Substantia nigra (tissue), 51 donors: ENCODE measurements at places on chromosomes 4 and X.
A peak's percentile ranks its signal among the peaks of the same experiment; 100 is the strongest.

GRCh38 chrX:120281761-120282160 is 29.5 kb downstream of the TMEM255A start:
- DNase-seq = no peak

DNA sequence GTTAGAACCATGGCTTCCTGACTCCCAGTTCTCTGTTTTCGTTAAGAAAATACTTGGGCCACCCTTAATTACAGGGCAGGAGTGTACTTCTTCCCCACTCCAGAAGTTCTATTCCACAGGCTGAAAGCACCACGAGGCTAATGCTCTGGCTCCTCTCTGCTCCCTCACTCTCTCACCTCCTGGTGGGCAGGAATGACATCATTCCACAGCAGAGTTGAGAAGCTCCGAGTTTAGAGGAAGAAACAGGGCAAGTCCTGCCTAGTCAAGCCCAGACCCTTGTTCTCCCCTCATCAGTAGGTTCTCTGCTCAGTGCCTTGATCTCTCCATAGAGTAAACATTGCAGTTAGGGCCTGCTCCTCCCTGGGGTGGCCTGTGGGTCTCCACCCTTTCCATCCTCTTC is 343.8 kb upstream of the CLNK start:
- no peak for DNase-seq

- DNase-seq = peak; percentile 48
Observed at GRCh38 chrX:154804957-154805695, at the start of gene MPP1. TSS of gene MPP1 (minus strand) at chrX:154805485. CDS start at chrX:154805373, 112 bp downstream.

- no peak for DNase-seq
Observed at GRCh38 chr4:133149932-133150471, 908 bp downstream of the PCDH10 start.

GRCh38 chr4:113142351-113142750 is 92.9 kb downstream of the ANK2 start:
- DNase-seq = no peak

DNA sequence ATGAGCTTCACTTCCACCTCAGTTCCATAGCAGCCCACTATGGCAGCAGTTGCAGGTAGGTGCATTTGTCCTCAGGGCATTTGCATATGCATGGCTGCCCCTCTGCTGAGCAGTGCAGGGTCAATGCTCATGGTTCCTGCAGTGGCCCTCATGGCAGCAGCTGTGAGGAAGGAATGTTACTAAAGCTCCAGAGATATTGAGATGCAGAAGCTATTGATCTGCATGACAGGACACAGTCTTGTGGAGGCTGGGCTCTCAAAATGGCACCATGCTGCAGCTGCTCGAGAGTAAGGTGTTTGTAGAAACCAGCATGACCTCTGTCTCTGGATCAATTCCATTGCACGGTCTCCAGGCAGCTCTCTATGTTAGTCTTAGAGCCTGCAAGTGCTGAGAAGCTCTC is 179.2 kb upstream of the PCDH18 start:
- DNase-seq = no peak

GRCh38 chr4:38769857-38770256 is 12.9 kb downstream of the TLR10 start:
- no peak for DNase-seq

- DNase-seq = no peak
Observed at GRCh38 chrX:123083924-123084323, 100.2 kb upstream of the GRIA3 start.

GRCh38 chrX:152847281-152847680 is 16.4 kb downstream of the NSDHL start:
- no peak for DNase-seq
